ENCODE measurements at places on chromosomes 6 and 20.

DNA sequence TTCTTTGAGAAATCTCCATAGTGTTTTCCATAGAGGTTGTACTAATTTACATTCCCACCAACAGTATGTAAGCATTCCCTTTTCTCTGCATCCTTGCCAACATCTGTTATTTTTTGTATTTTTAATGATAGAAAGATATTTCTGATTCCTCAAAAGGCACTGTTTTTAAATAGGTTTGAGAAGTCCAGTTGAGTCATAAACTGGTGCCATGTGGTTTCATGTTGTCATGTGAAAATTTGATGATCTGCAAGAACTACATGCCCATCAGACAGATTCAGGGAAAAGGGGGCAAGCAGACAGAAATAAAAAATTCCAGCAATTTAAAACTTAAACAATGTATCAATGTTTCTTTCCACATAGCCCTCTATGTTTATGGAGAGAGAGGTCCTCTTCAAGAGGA is 227.5 kb downstream of the KCNQ5 start:
- DNase-seq, result no peak

DNA sequence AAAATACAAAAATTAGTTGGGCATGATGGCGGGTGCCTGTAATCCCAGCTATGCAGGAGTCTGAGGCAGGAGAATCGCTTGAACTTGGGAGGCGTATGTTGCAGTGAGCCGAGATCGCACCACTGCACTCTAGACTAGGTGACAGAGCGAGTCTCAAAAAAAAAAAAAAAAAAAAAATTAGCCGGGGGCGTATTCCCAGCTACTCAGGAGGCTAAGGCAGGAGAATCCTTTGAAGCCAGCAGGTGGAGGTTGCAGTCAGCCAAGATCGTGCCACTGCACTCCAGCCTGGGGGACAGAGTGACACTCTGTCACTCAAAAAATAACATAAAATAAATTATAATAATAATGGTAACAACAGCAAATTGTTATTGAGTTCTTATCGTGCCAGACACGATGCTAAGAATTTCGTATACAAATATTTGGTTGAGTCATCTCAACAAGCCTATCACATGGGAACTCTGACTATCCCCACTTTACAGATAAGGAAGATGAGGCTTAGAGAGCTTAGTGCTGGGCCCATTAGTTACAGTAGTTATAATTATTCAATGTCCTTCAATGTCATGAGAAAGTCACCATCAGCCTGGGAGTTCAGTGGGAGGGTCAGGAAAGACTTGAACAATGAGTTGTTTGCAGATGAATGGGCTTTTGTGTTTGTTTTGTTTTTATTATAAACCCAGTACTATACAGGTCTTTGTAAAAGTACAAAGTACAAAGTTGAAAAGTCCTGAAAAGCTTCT is 19.4 kb downstream of the C6orf15 start:
- no peak for DNase-seq

DNA sequence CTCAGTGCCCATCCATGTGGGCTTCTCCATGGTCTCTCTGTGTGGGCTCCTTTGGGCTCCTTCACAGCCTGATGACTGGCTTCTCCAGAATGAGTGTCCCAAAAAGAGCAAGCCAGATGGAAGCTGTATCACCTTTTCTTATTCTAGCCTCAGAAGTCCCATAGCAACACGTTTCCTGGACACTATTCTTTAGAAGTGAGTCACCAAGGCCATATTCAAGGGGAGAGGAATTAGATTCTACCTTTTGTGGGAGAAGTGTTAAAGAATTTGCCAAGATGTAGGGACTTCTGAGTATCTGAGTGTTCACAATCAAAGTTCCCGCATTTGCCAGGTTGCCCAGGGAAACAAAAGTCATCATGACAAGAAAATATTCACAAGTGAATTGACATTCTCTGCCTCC is 20.7 kb upstream of the TBC1D22B start:
- DNase-seq, result no peak

DNA sequence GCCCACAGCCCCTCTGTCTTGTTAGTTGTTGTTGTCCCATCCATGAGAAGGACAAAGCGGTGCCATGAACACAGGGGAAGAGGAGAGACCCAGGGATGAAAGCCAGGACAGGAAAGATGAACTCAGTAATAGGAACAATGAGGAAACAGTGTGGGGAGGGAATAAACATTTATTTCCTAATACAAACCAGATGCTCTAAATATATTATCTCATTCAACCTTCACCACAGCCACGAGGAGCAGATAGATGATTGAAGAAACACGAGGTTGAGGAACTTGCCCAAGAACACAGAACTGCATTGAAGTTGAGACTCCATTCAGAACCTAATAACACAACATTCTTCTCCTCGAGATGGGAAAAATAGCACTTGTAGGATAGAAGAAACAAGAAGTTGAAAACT is 53.0 kb upstream of the AIG1 start:
- no peak for DNase-seq

DNA sequence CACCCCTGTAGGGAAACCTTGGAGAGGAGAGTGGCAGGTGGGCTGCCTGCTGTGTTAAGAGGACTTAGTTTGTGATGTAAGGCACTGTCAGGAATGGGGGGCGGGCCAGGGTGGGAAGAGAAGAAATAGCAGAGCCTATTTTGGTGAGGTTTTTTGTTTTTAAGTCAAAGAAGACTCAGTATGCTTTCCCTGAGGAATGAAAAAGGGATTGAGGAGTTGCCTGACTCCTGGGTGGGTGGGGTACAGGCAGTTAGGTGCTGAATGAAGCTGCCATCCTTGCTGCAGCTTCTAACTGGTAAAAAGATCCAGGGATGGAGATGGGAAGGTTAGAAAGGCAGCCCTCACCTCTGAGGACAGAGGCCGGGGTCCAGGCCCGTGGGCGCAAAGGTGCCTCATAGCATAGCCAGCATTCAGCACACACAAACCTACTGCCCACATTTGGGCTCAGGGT is 37.9 kb downstream of the PLCG1 start:
- DNase-seq, result no peak

DNA sequence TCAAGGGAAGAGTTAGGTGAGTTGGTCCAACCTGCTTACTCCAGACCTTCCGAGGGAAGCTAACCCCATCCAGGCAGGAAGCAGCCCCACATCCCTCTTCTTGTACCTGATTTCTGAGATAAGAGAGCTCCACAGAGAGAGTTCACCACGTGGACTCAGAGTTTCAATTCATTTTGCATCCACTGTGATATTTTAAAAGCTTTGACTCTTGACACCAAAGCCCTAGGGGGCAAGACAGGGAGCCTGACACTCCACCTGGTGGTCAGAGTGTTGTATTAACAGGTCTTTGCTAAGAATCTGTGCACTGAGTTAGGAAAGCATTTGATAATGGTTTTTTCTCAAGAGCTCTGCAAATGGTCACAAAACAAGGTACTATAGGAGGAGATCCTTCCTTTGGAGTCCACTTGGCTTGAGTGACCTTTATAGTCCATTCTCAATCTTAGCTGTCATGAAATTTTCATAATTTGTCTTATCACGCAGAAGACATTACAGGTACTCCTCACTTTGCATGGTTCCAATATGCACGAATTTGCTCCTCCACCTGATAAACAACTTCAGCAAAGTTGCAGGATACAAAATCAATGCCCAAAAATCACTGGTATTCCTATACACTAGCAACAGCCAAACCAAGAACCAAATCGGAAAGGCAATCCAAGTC is 56.2 kb upstream of the RIPOR2 start:
- DNase-seq, result peak; percentile 31

DNA sequence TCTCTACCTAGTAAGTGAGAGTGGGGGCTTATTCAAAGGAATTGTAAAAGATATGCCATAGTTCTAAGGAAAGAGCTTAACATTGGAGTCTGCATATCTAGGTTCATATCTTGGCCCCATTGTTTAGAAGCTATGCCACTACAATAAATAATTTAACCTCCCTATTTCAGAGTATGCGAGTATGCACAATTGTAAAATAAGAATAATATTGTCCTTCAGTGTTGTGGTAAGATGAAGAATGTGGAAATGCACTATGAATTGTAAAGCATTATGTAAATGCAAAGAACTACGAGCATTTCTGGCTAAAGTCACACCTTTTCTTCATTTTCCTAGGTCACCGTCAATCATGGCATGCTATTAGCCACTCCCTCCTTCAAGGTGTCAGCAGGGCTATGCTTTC is 16.1 kb upstream of the ZNF165 start:
- DNase-seq, result no peak

GRCh38 chr6:307874-308273 is 15.6 kb downstream of the DUSP22 start:
- no peak for DNase-seq

- no peak for DNase-seq
Measured at GRCh38 chr6:38518511-38519304, 121.0 kb downstream of the BTBD9 start.

GRCh38 chr20:19047040-19047950 is 165.1 kb upstream of the SLC24A3 start:
- no peak for DNase-seq

DNA sequence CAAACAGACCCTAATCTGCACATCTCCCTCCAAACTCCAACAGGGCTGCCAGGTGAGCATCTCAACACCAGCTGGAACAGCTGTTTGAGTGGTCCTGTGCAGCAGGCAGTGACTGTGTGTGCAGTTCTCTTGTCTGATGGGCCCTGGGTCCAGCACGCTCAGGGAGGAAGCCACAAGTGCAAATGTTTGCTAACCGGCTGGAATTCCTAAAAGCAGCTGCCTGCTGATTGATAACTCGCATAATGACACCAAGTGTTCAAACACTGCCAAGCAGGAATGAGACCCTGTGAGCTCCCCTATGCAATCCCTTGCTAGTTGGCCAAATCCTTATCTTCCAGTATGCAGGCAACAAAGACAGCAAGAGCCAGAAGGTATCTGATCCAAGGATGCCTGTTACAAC is 650.6 kb downstream of the CBLN4 start:
- DNase-seq, result no peak

DNA sequence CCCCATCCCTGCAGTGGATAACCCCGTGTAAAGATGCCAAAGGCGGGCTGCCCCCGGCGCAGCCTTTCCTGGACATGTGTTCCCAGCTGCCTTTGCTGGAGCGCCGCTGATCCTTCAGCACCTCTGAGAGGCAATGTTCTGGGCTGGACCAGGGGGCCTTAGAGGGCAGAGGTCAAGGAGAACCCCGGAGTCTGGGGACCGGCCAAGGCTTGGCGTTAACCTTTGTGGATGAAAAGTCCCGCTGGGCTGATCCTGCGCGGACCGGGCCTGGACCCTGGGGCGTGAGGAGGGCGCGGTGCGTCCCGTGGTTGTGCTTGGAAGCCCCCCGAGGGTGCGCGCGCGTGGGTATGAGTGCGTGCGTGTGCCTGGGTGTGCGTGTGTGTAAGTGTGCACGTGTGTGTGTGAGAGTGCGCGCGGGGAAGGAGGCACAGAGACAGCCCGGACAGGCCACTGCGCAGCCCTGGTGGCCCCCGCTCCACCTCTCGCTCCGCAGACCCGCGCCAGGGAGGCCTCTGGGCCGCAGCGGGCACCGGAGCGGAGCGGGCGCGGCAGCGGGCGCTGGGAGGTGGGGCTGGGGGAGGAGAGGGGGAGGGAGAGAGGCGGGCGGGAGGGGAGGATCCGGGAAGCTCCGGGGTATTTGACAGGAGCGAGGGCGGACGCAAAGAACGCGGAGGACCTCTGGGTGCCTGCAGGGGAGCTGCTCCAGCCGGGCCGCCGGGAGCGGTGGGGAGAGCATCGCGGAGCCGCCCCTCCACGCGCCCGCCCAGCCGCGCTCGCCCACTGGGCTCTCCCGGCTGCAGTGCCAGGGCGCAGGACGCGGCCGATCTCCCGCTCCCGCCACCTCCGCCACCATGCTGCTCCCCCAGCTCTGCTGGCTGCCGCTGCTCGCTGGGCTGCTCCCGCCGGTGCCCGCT is at the start of gene SMOC2:
TSS of gene SMOC2 (plus strand) at position 665 of the 914 bp plus-strand sequence. CDS start at position 852, 187 bp downstream.
- no peak for DNase-seq

DNA sequence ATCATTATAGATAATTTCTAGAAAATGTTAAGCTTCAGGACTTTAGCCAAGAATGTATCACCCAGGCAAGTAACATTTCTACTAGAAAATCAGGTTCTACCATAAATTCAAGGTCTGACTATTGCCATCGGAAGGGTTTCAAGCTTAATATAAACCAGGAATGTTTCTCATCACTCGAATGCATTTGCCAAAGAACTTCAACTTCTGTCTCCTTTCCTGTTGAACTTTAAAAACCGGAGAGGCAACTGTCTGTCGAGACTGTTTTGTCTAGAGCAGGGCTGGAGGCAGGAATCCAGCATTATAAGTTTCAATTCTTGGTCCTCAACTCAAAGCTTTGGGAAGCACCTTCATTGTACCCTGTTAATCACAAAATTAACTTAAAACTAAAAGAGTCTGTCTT is 264.7 kb downstream of the ZNF217 start:
- no peak for DNase-seq

GRCh38 chr6:40387127-40387870 is 199.9 kb downstream of the LRFN2 start:
- no peak for DNase-seq

GRCh38 chr20:45153147-45153546 is 21.6 kb upstream of the PI3 start:
- no peak for DNase-seq

DNA sequence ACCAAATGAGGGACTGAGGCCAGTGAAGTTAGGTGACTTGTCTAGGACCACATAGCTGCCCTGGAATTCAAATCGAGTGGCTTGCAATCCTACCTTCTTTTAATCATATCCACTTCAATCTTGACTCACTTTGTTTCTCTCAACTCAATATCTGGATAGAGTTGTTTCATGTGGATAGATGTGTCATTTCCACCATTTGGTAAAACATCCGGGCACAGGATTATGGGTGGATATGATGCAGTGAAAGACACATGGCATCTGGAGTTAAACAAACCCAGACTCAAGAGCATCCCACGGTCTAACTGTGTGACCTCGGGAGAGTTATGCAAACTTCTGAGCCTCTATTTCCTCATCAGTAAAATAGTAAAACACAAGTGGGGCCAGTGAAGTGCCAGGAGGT is 103.6 kb upstream of the CNKSR3 start:
- DNase-seq, result no peak

DNA sequence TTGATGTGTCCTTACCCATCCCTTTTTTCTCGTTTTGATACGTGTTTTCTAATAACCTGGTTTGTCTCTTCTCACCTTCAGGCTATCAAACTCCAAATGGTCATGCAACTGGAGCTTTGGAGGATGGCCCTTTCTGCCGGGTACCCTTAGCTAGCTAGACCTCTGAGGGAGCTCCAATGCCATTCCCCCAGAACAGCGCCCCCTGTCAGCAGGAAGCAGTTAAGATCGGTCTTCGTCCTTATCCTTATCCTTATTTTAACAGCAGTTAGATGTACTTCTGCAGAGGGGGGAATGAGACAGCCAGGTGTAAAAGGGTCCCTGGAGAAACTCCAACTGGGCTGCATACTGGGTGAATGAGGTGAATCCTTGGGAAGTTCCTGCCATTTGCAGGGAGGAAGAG is 37.2 kb downstream of the SEL1L2 start:
- DNase-seq, result no peak

- no peak for DNase-seq
Measured at GRCh38 chr6:159788753-159789376, 537 bp downstream of the TCP1 start.

GRCh38 chr6:126188279-126188909 is 151.5 kb upstream of the CENPW start:
- no peak for DNase-seq

Data from stimulated activated CD8-positive, alpha-beta memory T cell treated with anti-CD3 and anti-CD28 coated beads, Interleukin-15, amount 100 ng/mL, for 4 hours (primary cell).